ENCODE measurements at places on chromosomes 5 and 9. TPM values are rescaled to one million over a fixed set of nuclear protein-coding genes. Genes with fewer than 3 reads are reported as not detected.

The PCDHB16 gene
- total RNA-seq: 0.07 TPM

The FOXD4 gene
- total RNA-seq: 0.27 TPM

The STK32A gene
- not detected for total RNA-seq

The SPINK7 gene
- not detected for total RNA-seq

The ZFAND5 gene
- total RNA-seq: 190 TPM

The AHRR gene
- 6.8 TPM for total RNA-seq

The CXXC5 gene
- total RNA-seq: 4.0 TPM

The SLC1A1 gene
- 27.1 TPM for total RNA-seq

The CARD6 gene
- 44.7 TPM for total RNA-seq

The SLC6A18 gene
- not detected for total RNA-seq

The HMGCS1 gene
- 103 TPM for total RNA-seq

The SCGB3A1 gene
- not detected for total RNA-seq

The GPR151 gene
- not detected for total RNA-seq

The PCDHB9 gene
- 0.13 TPM for total RNA-seq

The CDC42SE2 gene
- total RNA-seq: 54.3 TPM

The SPOCK1 gene
- total RNA-seq: 216 TPM

The CCDC171 gene
- 2.9 TPM for total RNA-seq

The DND1 gene
- total RNA-seq: 0.43 TPM

The ZMYND19 gene
- total RNA-seq: 16.8 TPM

The PFN3 gene
- not detected for total RNA-seq

The RECK gene
- 22.6 TPM for total RNA-seq

The ATOX1 gene
- 44.8 TPM for total RNA-seq
